ENCODE measurements at places on chromosomes 12 and 14. TPM values are rescaled to one million over a fixed set of nuclear protein-coding genes. Genes with fewer than 3 reads are reported as not detected.

GRCh38 chr14:68714991-68715924, 77.6 kb downstream of the ZFP36L1 start:
- DNase-seq, result no peak

GRCh38 chr12:116577154-116577561, 18.0 kb downstream of the MAP1LC3B2 start:
- no peak for DNase-seq

GRCh38 chr12:50825372-50825838, 17.3 kb upstream of the TMPRSS12 start:
- peak; percentile 69 for DNase-seq

The SLC39A5 gene
- 10.7 TPM for total RNA-seq

DNA sequence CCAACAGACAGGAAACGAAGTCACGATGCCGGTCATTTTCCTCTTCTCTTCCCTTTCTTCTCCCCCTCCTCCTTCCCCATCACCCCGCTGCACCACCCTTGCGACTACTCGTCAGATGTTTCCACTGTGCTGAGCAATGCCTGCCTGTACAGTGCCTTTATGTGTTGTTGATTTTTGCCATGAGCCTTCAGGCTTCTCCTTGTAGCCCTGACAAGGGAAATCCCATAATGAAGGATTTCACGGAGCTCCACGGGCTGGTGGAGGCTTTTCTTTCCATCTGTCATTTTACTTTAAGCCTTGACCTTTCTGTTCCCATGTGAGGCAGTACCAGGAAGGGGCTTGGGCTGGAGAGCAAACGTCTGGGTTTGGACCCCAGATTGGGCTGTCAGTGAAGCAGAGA, 28.7 kb upstream of the CCND2 start:
- DNase-seq, result no peak

- no peak for DNase-seq
Observed at GRCh38 chr14:83347874-83348273, 1814.2 kb upstream of the SEL1L start.

The NDUFA12 gene
- 80.2 TPM for total RNA-seq

The RASSF8 gene
- not detected for total RNA-seq

GRCh38 chr14:72303930-72304329, 371.7 kb downstream of the RGS6 start:
- no peak for DNase-seq

DNA sequence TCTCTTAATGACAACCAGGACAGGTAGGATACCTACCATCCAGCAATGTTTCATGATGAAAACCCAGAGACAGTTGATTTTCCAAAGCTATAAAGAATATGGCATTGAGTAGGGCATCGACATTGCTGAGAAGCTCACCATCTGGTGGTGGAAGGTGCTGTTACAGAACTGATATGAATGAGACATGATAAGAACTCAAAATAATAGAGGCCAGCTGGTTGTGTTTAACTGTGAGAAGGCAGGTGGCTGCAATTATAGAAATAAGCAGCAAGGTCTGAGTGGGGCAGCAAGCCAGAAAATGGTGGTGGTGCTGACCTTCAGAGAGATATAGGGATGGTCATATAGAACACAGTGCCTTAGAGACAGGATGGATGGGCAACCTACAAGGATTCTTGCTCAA, 449.7 kb downstream of the BTG1 start:
- DNase-seq, result no peak

DNA sequence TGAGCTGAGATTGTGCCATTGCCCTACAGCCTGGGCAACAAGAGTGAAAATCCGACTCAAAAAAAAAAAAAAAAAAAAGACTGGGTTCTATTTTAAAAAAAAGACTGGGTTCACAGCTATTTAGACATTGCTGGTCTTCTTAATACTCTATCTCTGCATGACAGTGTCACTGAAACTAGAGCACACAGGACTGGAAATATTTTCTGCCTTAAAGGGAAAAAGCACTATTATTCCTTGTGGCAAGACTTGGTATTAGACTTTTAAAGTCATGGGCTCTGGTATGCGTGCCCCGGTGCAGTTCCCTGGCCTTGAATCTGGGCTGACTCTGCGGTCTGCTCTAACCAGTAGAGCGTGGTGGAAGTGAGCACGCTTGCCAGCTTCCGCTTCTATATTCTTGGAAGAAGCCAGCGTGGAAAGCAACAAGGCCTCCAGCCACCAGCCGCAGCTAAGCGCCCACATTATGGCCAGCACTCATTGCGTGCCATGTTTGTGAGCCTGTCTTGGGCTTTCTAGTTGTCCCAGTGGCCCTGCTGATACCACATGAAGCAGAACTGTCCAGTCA, 31.3 kb downstream of the PRKAB1 start:
- DNase-seq, result no peak

GRCh38 chr14:73717711-73718417, 3.7 kb upstream of the PNMA1 start:
- no peak for DNase-seq

DNA sequence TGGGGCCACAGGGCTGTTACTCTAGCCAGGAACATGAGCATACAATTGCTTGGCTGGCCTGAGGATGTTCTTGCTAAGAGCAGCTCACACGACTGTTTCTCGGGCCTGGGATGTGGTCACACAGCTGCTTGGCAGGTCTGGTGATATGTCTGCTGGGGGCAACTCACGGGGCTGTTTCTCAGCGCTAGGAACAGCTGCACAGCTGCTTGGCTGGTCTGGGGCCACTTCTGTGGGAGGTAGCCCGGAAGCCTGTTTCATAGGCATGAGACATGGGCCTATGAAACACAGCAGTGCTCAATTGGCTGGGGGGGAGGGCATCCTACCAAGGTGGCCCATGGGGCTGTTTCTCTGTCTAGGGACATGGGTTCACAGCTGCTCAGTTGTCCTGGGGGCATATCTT, 73.4 kb upstream of the DDHD1 start:
- DNase-seq, result no peak

The TCL1B gene
- total RNA-seq, result not detected

The SIX6 gene
- not detected for total RNA-seq

The LALBA gene
- not detected for total RNA-seq

The RHEBL1 gene
- 1.4 TPM for total RNA-seq

The CLEC4D gene
- not detected for total RNA-seq

DNA sequence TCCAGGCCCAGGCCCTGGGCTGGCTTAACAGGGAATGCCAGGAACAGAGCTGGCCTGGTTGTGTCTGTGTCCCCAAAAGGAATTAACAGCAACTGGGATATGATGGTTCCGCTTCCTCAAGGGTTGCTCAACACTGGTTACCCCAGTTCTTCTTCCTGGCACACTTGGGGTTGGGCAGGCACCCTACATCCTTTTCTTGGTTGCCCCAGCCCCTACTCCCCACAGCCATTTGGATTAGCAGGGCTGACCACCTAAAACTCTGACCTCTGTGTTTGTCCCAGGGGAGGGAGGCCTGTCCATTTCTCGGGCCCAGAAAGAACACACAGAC, 30.8 kb downstream of the NCKAP5L start:
- no peak for DNase-seq

GRCh38 chr14:94623422-94623809, 11.2 kb downstream of the SERPINA3 start:
- DNase-seq, result no peak

The IRF9 gene
- total RNA-seq, result 49.6 TPM

The CLEC2D gene
- 0.37 TPM for total RNA-seq

DNA sequence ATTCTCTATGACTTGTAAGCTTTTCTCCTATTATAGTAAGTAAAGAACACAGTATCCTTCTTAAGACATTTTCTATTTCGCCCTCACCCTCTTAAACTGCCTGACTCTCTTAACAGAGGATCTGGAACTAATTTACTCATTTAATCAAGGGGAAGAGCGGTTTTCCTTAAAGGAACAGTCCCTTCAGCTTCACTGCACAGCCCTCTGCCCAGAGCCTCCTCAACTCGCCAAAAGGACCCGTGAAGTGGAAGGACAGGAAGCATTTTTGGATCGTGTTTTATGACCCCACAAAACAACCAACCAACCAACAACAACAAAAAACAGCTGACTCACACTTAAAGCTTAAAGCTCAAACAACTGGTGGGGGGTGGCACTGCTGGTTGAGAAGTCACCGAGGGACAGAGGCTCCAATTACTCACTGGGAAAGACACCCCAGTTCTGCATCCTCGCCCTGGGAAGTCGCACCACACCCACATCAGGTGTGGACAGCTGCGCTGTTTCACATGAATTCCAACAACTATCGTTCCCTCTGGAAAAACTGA, 35.7 kb downstream of the NID2 start:
- DNase-seq, result no peak

The COX8C gene
- total RNA-seq, result not detected

DNA sequence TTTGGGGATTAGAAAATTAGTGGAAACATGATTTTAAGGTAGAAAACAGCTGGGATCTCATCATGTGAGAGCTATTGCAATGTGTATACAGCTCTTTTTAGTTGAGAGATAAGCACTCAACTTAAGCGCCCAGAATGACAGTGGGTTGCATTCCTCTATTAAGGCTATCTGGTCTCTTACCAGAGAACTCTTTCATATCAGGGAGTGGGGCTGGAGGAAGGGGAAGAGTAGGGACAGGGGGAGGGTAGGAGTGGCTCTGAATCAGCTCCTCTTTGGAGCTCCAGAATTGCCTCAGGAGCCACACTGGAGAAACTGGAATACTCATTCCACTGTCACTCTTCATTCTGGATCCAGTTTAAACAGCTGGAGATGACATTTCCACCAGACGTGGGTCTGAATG, 9.2 kb upstream of the PLEKHG3 start:
- no peak for DNase-seq

DNA sequence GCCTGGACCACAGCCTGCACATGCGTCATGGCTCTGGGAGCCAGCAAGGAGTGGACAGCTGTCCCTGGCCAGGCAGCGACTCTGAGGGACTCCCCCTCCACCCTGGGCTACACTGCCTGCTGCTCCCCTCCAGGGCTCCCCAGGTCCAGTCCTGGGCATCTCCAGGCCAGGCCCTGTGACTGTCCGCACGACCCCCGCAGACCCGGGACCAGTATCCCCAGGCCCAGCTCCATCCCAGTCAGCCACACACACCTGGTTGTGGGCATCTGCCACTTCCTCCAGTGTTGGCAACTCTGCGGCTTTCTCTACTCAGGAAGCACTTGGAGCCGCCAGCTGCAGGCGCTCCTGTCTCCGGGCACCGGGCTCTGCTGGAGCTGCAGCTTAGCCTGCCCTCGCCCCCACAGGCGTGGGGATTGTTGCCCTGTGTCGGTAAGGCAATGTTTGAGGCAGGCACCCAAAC, 2.4 kb downstream of the ULK1 start:
- DNase-seq, result no peak

DNA sequence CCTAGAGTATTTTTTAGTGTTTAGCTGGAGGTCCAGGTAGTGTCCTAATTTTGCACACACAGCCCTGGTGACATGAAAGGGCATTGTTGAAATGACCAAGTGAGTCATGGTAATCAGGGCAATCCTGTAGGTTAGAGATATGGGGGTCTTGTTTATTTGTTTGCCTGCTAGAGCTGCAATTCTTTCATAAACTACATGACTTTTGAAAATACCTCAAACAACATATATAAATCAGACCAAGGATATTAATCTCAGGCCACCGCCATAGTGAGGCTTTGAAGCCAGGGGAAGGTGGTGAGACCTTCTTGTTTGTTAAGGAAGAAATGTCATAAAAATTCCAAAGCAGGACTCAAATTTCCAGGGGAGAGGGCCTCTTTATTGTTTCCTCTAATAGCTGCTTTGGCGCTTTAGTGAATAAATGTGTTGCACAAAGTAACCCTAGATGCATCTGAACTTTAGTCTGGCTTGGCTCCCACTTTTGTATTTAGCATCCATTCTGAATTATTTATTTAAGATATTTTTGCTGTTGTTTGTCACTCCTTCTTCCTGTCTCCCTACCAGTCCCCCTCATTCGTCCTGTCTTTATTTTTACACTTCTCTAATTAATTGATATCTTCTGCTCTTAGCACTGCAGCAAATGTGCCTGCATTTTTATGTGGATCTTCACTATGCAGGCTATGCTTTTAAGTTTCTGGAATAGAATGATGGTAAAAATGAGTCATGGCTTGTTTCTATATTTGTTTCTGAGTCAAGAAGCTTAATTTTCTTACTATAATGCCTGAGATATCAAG, 430.3 kb downstream of the RAD51B start:
- peak; percentile 39 for DNase-seq

- DNase-seq, result no peak
Observed at GRCh38 chr14:100022772-100023451, 42.3 kb upstream of the EVL start.

DNA sequence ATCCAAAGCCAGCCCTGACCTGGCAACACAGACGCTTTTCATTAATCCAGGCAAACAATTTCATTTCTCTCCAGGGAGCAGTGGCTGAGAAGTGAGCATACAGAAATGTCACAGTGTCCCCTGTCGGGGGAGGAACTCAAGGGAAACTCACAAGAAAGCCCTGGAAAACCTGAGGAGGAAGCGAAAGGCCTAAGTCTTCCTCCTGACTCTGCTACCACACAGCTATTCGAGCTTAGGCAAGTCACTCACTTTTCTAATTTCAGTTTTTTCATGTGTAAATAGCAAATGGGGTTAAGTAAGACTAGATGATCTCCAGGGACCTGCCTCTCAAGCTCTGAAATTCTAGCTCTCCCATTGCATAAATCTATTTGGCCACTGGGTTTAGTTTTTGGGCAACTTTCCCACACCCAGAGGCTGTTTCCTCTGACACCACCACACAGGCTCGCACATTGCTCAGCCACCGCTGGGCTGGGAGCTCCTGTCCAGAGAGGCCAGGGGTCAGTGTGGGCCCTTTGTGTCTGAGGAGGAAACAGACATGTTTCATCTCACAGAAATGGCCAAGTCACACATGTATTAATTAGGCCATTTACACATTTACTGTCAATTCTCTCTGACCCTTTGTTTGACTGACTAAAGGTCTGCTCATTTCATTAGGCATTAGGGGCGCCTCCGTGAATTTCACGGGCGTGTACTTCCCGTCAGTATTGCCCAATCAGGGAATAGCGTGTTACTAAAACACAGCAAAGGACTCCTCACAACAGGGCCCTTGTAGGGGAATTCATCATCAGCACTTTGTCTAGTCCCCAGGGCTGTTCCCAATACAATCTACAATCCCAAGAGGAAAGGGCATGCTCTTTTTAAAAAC, 9.8 kb upstream of the PNMA1 start:
- DNase-seq, result no peak

DNA sequence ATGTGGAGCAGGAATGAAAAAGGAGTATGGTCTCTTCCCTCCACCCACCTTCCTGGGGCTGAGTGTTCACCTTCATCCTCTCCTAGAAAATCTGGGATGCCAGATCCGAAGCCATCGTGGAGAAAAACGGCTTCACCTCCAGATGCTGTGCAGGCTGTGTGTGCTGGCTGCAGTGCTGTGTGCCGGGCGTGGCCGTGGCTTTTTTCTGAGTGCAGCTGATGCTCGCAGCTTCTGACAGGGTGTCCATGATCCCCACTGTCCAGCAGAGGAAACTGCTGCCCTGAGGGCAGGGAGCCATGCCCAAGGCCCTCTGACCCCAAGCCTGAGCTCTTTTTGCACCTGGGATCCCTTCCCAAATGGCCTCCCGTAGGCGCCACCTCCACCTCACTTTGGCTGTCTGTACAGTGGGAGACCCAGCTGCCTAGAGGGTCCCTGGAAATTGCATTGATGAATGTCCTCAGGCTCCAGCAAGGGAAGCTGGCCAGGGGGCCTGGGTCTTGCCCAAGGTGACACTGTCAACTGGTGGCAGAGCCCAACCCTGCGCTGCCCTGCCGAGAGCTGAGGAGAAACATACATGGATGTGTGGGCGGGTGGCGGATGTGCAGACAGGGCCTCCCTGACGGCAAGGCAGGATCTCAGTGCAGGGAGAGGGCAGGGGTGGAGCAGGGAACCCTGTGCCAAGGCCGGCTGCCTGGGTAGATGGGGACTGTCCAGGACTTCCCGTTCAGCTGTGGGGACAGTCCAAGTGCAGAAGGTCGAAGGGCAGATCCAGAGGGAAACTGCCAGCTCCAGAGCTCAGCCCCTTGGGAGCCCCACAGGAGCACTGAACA, 53.3 kb downstream of the BEGAIN start:
- DNase-seq, result peak; percentile 3
